Cerebellum (tissue), 4 donors: ENCODE measurements at places on chromosomes 2 and 18.

DNA sequence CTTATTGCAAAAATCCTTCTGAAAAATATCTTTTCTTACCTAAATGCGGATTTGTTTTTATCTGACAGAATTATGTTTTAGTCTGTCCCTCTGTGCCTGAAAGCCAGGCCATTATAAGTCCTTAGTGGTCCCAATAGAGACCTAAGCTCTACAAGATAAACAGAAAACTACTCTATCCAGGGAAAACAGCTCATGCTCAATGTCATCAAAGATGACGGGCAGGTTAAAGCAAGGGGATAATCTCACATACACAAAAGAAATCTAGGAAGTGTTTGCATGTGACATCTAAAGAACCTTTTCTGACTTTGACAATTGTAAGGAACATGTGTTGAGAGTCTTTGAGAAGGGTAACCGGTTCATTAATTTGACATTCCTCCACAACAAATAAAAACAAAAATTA, 741.1 kb upstream of the ID2 start:
- DNase-seq, result no peak

GRCh38 chr2:31578316-31578715, 2.4 kb downstream of the SRD5A2 start:
- no peak for DNase-seq

GRCh38 chr2:239202836-239203235, 198.0 kb downstream of the HDAC4 start:
- no peak for DNase-seq

DNA sequence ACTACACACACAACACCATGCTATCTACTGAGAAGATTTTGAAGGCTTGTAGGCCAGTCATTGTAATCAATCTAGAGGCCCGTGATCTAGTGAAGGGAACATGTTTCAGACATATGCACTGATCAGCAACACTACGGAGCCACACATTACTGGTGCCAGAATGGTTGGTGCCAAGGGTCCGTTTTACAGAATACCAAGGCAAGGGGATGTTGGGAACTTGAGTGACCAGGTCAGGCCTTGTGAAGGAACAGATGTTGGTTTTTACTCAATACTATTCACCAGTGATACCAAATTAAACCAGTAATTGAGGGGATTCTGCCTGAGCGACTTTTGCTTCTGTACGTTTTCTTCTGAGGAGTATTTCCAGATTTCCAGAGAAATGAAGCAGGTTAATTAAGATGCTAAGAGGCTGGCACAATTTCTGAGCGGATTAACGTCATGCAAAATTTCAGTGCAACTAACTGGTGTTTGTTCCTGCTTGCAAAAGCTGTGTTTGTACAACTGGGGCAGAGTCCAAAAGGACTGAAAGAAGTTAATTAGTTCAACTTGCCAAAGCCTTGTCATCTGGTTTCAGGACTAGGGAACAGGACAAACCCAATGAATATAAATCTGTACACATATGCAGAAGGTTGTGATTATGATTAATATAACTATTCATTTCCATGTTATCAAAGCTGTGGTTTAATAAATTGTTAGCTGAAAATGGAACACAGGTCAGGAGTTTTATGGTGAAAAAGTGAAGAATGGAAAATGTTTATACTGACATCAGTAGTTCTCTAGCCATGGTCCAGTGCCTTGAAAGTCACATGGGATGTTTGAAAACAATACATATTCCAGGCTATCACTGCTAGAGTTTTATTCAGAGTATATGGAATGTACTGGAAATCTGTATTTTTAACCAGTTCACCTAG, 432.1 kb upstream of the DCC start:
- no peak for DNase-seq

DNA sequence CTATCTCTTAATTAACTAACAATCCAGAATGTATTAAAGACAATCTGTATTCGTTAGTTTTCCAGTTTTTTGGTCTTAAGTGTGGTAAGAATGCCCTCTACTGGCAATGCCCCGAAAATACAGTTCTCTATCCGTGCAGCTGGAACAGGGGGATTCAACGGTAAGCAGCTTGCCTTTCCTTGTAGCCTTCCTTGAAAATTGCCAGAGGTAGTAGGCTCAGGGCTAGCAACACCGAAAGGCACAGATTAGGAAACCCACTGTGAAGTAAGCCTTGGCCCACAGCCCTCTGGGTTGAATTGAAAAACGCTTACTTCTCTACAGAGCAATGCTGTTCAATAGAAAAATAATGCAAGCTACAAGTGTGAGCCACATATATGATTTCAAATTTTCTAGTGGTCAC, 17.1 kb upstream of the VPS4B start:
- DNase-seq, result peak; percentile 65

DNA sequence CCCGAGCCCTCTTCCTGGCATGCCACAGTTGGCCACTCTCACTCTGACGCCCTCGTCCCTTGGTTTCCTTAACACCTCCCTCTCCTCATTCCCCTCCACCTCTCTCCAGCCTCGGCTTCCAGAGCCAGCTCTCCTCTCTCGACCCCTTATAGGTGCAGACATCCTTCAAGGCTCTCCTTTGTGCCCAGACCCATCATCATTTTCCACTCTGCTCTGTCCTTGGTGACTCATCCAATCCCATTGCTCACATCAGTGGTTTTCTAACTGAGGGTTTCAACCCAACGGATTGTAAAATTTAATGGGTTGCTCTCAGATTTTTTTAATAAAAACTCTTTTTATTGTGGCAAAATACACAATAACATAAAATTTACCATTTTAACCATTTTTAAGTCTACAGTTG, 6.2 kb downstream of the ST8SIA5 start:
- DNase-seq, result no peak

GRCh38 chr2:56127463-56128152, 56.2 kb upstream of the CCDC85A start:
- DNase-seq, result no peak

DNA sequence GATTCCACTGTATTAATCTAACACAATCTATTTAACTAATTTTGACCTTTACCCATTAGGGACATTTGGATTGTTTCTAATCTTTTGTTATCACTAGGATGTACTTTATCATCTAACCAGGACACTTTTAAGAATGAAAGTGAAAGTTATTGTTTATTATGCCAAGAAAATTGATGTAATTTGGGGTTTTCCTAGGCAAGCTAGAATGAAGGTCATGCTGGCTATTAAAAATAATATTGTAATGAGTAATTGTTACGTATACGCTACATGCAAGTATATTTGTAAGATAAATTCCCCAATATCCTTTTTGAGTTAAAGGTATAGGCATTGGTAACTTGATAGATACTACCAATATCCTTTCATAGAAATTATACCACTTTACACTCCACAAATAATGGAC, 74.6 kb downstream of the COL5A2 start:
- no peak for DNase-seq

- no peak for DNase-seq
These were observed 174.6 kb downstream of the THADA start for GRCh38 chr2:43421194-43421593.

DNA sequence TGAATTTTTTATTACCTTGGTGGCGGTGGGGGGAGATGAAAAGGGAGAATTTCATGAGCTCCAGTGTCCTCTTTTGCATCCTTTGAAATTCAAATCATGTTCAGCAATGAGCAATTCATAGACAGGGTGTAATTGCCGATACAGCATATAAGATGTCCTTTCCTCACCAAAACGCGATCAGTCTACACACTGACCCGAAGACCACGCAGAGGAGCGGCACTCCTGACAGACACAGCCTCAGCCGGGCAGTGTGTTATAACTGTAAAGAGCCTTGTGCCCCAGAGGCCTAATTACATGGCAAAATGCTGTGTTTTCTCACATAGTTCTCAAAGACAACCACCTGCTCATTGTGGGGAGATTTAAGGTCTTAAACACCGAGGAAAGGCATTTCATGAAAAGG, 38.4 kb upstream of the APCDD1 start:
- no peak for DNase-seq

- DNase-seq, result no peak
These were observed 6.8 kb downstream of the TFPI start for GRCh38 chr2:187547353-187547979.

GRCh38 chr2:9737053-9737875, 106.0 kb upstream of the TAF1B start:
- DNase-seq, result peak; percentile 82

- DNase-seq, result no peak
These were observed 81.6 kb downstream of the AOX1 start for GRCh38 chr2:200667413-200667812.

GRCh38 chr2:240787521-240788472, 32.2 kb downstream of the KIF1A start:
- DNase-seq, result no peak

DNA sequence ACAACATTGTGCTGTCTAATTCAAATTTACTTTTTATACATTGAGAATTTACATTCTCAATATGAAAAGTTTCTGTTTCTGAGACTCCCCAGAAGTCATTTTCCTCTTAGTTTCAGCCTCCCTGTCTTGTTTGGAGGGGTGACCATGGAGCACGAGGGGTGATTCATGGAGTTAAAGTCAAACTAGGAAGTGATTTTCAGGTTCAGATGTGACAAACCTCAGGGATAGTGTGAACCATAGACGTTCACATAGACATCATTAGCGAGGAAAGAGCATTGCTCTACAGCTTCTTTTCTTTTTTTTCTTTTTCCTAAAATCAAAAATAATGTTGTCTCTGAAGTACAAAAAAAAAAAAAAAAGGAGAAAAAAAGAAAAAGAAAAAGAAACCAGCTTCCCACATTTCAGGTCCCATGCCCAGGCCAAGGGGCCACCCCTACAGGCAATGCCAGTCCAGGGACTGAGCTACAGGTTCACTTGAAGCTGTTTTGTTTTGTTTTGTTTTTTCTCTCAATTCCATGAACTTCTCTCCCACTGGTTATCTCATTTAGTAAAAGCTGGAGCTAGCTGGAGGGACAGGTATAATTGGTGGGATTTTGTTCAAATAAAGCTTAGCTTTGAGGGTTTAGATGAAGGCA, 18.1 kb upstream of the LCLAT1 start:
- no peak for DNase-seq

DNA sequence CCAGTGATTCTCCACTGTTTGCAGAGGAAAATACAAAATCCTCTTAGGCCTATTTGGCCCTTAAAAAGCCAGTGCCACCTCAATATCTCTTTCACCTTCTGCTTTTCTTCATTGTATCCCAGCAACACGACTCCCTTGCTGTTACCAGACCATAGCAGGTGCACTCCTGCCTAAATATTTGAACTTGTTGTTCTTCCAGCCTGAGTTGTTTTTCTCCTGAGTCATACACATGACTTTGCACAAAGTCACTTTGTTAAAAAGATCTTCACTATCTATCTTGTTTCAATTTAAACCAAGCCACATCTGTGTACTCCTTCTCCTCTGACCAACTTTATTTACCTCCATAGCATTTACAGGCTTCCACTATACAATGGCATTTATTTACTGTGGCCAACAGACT, 103.6 kb downstream of the LRRTM4 start:
- DNase-seq, result no peak

GRCh38 chr2:17148407-17149145, 369.7 kb downstream of the RAD51AP2 start:
- no peak for DNase-seq

DNA sequence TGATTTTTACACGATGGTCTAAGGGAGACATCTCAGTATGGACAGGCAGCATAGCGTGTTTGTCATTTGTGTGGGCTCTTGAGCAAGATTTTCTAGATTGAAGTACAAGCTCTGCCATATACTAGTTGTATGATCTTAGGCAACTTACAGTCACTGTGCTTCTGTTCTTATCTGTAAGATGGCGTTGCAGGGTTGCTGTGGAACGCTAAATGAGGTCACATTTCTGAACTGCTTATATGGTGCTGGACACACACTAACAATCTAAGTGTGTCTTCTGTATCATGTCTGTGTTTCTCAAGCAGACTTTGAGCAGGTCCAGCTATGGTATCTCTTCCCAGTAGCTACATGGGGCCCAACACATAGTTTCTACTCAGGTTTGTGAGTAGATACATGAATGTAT, 29.2 kb downstream of the PARD3B start:
- DNase-seq, result no peak

DNA sequence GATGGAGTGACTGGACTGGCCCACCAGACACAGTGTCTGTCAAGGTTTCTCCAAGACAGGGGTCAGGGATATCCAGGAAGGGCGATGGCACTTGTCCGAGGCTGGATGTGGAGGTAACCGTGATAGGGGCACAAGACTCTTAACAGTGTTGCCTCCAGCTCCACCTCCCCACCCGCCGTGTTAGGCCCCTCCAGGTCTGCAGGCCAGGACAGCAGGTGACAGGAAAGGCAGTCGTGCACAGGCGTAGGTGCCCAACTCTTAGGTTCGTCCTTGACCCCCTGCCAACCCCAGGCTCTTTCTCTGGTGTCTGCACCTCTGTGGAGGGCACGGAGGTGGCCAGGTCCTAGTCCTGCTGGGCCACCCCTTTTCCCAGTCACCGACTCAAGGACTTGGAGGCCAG, 10.1 kb downstream of the ITM2C start:
- DNase-seq, result no peak

DNA sequence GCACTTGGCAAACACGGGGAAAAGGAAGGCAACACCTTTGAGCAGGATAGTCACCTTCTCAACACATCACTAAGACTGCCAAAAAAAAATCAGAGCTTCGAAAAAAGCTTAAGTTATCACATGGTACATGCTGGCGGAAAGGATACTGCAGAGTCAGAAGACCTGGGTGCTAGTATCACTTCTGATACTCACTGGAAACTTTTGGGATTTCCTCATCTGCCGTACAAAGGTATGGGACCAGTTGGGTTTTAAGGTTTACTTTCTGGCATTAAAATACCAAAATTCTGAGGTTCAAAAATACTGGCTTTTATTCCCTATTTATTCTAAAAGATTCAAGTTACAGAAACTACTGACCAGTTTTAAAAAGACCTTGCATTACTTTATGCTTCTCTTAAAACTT, 2.9 kb downstream of the SUCLG1 start:
- no peak for DNase-seq

GRCh38 chr2:157414050-157414449, 29.8 kb downstream of the CYTIP start:
- no peak for DNase-seq

GRCh38 chr2:121764681-121765228, 9.3 kb downstream of the TSN start:
- DNase-seq, result no peak

DNA sequence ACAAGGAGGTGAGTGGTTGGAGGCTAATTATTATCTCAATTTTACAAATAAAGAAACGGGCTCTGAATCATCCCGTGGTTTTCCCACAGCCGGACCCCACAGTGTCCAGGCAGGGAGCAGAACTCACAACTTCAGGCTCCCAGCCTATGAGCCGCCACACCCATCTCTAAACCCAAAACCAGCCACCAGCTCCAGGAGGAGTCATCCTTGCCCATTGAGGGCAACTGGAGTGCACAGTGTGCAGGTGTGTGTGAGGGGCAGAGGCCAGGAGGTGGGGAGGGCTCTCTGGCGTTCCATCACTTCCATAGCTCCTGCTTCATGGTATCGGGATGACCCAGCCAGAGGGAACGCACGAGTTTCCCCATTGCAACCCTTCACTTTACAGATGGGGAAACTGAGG, 144.5 kb downstream of the CYP26B1 start:
- no peak for DNase-seq

GRCh38 chr2:189285962-189286645, 106.5 kb upstream of the COL5A2 start:
- no peak for DNase-seq

- no peak for DNase-seq
These were observed 48.9 kb upstream of the NABP1 start for GRCh38 chr2:191629001-191629453.
